ENCODE measurements at places on chromosomes 11 and 22. TPM values are rescaled to one million over a fixed set of nuclear protein-coding genes. Genes with fewer than 3 reads are reported as not detected.

Gene SCGB2A2
- not detected for total RNA-seq

Gene ANKK1
- total RNA-seq: 0.12 TPM

Gene AIP
- total RNA-seq: 227 TPM

Gene RFPL2
- total RNA-seq: not detected

Gene HPX
- 0.45 TPM for total RNA-seq

Gene RAG2
- total RNA-seq: not detected

Gene PRDM11
- 4.6 TPM for total RNA-seq

Gene FOLR2
- total RNA-seq: not detected

Gene CASP5
- total RNA-seq: not detected
